ENCODE measurements at places on chromosomes 16 and 17.

DNA sequence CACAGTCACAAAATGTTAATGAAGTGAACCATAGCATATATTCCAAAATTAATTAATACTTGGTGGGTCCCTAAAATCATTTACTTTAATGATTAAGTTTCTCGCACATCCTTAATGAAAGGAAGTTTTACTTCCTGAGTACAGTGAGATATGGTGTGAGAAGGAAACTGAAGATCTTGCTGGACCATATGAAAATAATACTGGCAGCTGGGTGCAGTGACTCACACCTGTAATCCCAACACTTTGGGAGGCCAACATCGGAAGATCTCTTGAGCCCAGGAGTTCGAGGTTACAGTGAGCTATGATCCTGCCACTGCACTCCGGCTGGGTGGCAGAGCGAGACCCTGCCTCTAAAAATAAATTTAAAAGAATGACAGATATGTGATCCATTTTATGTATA lies 62.5 kb downstream of the ABCA8 start:
- no peak for DNase-seq

GRCh38 chr17:80319999-80320344 lies 59.3 kb downstream of the RNF213 start:
- no peak for DNase-seq

GRCh38 chr16:22216191-22216831 lies 10.2 kb downstream of the EEF2K start:
- no peak for DNase-seq

- DNase-seq, result no peak
Measured at GRCh38 chr17:74342224-74342623, 16.2 kb downstream of the KIF19 start.

DNA sequence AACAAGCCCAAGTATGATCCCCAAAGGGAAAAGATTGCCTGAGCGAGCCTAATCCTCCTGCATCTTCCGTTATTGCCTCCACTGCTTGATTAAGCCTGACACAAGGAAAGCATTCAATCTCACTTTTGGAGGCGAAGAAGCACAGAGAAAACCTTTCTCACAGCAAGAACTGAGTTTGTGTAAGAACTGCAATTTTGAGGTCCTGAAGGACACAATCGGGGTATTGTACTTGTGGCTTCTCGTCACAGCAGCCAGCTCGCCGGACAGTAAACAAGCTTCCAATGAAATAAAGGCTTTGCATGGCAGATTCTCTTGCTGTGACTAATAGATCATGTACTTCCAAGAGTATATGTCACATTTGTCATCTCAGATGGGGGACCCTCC lies 18.7 kb upstream of the FOXF1 start:
- no peak for DNase-seq

DNA sequence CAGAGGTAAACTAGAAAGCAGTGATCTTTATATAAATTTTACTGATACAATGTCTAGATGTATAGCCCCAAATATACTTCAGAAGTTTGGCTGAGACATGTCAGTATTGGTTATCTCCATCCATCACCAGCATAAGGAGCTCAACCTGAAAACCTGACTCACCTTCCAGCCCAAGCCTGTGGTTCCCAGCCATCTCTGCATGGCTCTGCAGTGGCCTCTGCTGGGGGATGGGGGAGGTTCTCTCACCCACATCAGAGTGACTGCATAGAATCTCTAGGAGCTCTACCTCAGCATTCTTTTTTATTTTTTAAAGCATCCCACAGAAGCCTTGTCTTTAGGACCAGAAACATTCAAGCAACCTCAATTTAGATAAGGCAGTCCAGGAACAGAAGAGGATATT lies 27.3 kb downstream of the USP7 start:
- peak; percentile 65 for DNase-seq

- no peak for DNase-seq
Measured at GRCh38 chr17:8788998-8789397, 10.2 kb downstream of the MFSD6L start.
